ENCODE measurements at places on chromosomes 4 and X.
A peak's percentile ranks its signal among the peaks of the same experiment; 100 is the strongest.

- DNase-seq, result no peak
Measured at GRCh38 chr4:138112389-138112788, 129.8 kb downstream of the SLC7A11 start.

- no peak for DNase-seq
Measured at GRCh38 chr4:123278755-123279154, 117.8 kb upstream of the SPRY1 start.

GRCh38 chr4:71538528-71538927 lies 199.7 kb downstream of the SLC4A4 start:
- DNase-seq, result no peak

DNA sequence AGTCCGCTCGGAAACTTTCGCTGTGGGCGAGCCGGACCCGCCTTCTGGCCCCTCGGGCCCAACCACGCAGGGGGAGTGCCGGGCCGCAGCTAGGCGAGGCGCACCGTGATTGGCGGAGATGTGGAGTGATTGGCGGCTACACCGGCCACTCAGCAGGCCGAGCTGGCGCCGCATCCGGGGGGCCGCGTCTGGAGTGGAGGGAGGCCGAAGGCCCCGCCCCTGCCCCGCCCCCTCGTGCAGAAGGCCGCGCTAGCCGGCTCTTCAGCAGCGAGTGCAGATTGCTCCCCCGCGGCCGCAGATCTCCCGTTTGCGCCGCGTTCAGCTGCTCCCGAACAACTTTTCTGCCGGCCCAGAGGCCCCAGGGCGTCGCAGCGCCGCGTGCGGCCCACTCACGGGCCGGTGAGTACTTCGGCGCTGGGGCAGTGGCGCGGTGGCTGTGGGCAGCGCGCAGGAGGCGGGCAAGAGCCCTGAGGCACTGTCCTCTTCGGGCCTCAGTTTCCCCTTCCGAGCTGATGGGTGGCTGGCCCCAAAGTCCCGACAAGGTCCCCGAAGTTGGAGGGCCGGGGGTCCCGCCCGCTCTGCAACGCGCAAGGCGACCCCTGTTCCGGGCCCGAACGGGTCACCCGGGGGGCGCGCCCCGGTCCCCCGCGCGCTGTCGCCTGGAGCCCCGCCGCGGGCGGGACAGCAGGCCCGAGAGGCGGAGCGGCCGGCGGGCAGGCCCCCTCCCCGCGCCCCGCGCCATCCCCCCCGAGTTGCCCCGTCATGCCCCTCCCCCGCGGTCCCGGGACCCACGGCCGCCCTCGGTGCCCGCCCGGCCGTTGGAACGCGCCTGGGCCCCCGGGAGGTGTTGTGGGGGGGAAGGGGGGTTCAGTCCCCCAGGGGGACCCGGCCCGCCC lies at the start of gene WFS1:
Gene WFS1 (plus strand): TSS at position 235 of the 896 bp plus-strand sequence. CDS start 7,606 bp downstream, outside the sequence.
- DNase-seq, result peak; percentile 96

DNA sequence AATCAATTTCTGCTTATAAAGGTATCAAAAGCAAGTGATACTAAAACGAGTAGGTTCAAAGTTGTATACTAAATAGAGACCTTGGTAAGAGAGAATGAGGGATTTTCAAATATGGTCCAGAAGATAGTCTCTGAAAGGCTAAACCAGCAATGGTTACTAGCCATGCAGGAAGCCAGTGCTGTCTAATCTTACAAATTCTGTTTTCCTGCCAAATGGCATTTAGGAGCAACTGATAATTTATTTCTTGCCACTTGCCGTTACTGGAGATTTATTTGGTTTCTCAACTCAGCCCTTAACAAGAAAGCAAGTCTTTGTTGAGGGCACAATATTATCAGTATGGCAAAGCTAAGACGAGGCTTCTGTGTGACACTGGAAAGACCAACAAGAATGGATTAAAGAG lies 47.2 kb downstream of the MAP7D3 start:
- no peak for DNase-seq
